ENCODE measurements at places on chromosomes 7 and 10. TPM values are rescaled to one million over a fixed set of nuclear protein-coding genes. Genes with fewer than 3 reads are reported as not detected.

The PRSS58 gene
- total RNA-seq: not detected

The LRIT1 gene
- not detected for total RNA-seq

- DNase-seq: no peak
Measured at GRCh38 chr7:141354251-141354650, 197.0 kb upstream of the AGK start.

DNA sequence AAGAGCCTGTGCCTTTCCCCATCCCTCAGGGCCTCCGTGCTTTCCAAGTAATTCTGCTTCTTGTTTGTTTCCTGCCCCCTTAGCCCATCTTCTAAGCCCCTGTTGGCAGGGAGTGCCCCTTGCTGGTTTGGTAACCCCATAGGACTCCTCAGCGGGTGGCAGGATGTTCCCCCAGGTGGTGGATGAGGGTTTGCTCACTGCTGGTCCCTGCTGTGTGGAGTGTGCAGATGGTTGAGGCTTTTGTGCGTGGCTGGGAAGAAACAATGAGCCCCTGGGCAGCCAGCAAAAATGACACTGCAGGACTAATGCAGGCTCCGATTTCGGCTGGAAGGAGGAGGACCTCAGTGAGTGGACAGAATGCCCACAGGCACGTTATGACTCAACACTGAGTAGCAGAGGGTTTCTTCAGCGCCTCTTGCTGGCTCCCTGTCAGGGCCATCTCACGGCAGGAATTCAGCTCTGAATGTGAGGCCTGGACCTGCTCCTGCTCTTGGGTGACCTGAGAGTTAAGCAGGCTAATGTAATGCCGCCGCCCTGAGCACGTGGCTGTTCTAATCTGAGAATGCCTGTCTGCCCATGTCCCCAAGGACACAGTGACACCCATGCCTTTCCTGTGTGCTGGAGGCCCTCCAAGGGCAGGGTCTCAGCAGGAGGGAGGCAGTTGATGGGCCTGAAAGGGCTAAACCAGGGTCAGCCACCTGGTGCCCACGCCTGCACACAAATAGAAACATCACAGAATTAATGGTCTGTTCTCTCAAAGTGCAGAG lies 16.6 kb downstream of the BAG3 start:
- DNase-seq: peak; percentile 93

DNA sequence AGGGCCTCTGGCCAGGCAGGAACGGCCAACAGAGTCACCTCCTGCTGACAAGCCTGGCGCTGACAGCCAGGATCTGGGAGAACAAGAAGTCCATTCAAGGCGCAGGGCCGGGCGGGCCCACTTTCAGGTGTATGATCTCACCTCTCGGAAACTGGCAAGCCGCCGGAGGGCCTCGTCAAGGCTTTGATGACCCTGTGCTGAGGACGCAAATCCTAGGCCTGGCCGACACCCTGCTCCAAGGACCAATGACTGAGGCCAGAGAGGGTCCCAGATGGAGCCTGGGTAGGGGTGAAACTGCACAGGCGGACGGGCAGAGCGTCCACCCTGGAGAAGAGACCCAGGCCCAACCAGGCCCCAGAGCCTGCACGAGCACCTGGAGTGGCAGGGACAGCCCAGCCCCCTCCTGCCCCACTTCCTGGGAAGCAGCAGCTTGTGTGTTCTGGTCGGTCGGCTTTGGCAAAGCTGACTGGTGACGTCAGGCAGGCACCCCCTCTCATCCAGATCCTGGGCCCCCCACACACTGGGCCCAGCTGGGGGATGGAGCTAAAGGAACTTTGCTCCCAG lies 30.6 kb downstream of the MYL10 start:
- DNase-seq: peak; percentile 78
